ENCODE measurements at places on chromosomes 7 and 10.
A peak's percentile ranks its signal among the peaks of the same experiment; 100 is the strongest.

DNA sequence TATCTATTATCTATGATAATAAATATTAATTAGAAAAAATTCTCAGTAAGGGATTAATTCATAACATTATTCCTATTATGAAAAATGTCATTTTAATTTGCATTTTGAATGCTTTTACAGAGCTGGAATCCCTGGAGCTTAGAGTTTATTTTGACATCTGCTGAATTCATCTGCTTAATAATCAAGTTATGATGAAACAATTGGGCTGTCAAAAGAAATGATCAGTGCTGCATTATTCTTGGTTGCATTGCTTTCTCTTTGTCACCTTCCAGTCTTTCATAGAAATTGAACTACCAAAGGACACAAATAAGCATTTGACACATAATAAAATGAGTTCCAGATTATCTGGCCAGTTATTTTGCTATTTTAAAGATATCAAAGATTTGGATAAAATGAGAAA is 40.0 kb upstream of the MACC1 start:
- no peak for DNase-seq

- no peak for DNase-seq
These were observed 4.1 kb upstream of the CHN2 start for GRCh38 chr7:29190349-29191045.

GRCh38 chr7:71486856-71487628 is 355.1 kb downstream of the GALNT17 start:
- DNase-seq: no peak

GRCh38 chr10:127570036-127570435 is 20.9 kb downstream of the NPS start:
- DNase-seq: no peak

DNA sequence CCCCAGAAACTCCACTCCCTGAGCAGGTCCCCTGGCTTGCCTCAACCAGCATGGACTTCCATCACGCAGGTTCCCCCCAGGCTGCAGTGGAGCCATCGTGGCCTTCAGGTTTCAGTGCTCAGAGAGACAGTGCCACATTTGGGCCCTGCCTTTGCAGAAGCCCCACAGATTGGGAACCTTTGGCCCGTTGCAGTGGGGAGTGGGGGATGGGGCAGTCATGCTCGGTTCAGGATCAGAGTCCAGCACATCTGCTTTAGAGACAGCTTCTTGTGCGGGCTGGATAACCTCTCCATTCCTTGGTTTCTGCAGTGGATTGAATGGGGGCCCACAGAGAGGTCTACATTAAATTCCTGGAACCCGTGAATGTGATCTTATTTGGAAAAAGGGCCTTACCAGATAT is 183.9 kb downstream of the EBF3 start:
- DNase-seq: no peak

DNA sequence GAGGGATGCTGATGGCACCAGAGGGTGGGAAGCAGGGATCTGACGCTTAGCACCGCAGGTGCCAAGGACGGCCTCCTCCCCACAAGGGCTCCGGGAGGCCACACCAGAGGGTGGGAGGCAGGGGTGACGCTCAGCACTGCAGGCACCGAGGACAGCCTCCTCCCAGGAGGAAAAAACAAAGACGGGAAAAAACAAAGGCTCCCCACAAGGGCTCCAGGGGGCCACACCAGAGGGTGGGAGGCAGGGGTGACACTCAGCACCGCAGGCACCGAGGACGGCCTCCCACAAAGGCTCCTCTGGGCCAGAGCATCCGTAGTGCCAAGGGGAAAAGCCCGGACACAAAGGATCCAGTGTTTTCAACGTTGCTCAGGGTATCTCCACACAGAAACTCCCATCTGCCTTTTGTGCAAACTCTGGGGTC is 25.6 kb downstream of the DIP2C start:
- DNase-seq: no peak

- DNase-seq: no peak
These were observed 3.6 kb downstream of the PKD1L1 start for GRCh38 chr7:47944536-47945260.

DNA sequence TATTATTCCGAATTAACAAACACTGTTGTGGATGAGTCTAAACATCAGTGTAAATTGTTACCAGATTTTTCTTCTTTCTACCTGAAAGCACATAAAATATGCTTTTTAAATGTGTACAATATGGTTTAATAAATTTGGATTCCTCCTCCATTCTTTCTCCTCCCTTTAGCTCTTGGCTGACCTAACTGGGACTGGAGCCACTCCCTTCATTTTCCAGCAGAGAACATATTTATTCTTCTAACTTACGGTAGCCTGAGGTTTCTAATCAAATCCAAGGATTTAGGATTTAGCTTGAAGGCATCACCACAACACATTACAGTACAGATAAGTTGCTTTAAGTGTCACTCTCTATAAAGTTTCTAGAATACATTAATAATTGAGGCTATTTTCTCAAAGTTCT is 88.2 kb upstream of the SEMA3C start:
- no peak for DNase-seq

GRCh38 chr10:132834311-132834761 is 48.4 kb upstream of the NKX6-2 start:
- DNase-seq: no peak

DNA sequence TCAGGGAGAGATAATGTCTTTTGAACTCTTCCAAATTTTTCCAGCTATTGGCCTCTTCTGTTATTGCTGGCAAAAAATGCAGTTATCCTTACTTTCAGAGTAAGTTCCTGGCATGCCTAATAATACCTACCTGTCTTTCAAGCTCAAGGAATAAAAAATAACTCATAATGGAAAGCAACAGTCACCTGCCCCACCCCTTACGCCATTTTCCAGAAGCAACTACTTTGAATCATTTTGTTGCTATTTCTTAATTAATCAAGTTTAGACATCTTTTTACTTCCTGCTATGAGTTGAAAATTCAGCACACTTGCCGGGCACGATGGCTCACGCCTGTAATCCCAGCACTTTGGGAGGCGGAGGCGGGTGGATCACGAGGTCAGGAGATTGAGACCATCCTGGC is 23.0 kb upstream of the CDK13 start:
- DNase-seq: no peak

DNA sequence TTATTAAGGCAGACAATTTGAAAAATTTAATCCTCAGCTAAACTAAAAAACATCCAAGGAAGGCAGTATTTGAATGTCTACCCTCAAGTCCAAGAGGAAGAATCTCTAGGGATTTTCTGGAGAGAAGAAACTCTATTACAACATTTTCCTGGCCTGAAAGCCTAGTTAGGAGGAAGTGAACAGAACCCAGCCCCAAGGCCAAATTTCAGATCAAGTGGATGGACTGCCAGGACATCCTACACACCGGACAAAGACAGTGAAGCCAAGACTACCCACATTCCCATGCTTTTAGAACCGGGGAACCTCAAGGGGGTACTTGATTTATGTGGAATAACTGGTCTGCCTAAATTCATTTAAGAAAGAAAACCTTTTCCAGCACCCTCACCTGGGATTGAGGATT is 108.9 kb upstream of the MEOX2 start:
- no peak for DNase-seq

- no peak for DNase-seq
These were observed 196.2 kb upstream of the SMIM30 start for GRCh38 chr7:113314594-113314993.

DNA sequence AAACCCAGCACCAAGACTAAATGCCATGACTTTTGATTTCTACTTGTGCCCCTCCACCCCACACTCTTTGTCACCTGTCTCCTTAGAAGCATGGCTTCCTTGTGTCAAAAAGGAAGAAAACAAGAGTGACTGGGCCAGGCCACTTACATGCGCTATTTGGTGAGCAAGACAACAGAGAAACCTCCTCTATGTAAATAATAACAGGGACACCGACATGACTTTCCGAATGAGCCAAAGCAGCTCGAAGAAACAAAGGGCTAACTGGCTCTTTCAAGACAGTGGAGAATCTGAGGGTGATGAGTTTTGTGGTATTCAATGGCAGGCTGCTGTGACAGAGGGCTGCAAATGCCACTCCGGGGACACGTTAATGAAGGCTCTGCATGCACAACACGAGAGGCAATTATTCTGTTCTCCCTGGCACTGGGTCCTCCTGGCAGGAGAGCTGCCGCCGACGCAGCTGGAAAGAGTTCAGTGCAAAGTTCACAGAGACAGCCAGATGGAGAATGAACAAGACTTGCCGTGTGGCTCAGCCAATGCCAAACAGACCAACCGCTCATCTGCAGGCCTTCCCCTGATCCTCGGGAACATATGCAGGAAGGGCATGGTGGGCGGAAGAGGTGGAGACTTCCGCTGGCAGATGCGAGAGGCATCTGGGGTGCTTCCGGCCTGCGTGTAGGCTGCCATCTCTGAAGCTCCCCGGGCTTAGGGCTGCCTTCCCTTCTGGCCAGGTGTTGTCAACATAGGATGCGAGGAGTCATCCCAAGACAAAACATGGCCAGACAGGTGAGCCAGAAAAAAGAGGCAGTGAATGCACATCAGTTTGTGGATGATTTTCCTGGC is 59.1 kb upstream of the SMNDC1 start:
- no peak for DNase-seq

GRCh38 chr7:75623390-75624133 is 115.2 kb downstream of the HIP1 start:
- peak; percentile 35 for DNase-seq

DNA sequence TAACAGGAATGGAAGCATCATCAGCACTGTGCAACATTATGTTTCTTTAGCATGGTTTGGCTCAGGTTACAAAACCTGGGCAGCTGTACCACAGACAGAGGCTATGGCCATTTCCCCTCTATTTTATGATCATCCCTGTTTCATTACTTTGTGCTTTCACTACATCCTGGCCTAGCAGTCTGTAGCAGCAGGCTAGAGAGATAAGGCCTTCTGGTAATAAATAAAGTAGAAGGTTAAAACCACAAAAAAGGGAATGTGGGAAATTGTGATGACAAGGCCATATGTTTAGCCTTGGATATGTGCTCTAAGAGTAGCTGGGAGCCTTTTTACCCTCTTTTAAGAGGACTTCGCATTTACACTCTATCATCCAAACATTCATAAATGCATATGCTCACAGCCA is 266.2 kb upstream of the PHF14 start:
- no peak for DNase-seq

- no peak for DNase-seq
These were observed 125.1 kb upstream of the KCTD7 start for GRCh38 chr7:66503551-66504031.

GRCh38 chr10:108469940-108470339 is 1305.4 kb upstream of the SORCS1 start:
- DNase-seq: no peak

GRCh38 chr7:45072131-45073030 is 16.4 kb downstream of the NACAD start:
- no peak for DNase-seq

DNA sequence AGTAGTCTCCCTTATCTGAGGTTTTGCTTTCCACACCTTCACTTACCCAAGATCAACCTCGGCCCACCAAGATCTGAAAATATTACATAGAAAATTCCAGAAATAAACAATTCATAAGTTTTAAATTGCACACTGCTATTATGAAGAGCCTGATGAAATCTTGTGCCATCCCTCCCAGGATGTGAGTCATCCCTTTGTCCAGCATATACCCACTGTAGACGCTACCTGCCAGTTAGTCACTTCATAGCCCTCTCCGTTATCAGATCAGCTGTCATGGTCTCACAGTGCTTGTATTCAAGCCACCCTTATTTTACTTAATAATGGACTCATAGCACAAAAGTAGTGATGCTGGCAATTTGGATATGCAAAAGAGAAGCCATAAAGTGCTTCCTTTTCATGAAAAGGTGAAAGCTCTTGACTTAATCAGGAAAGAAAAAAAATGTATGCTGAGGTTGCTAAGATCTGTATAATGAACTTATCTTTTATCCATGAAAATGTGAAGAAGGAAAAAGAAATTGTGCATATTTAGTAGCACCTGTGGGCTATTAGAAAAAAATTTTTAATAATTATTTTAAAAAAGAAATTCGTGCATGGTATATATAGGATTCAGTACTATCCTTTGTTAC is 9.8 kb upstream of the MRPS16 start:
- no peak for DNase-seq

DNA sequence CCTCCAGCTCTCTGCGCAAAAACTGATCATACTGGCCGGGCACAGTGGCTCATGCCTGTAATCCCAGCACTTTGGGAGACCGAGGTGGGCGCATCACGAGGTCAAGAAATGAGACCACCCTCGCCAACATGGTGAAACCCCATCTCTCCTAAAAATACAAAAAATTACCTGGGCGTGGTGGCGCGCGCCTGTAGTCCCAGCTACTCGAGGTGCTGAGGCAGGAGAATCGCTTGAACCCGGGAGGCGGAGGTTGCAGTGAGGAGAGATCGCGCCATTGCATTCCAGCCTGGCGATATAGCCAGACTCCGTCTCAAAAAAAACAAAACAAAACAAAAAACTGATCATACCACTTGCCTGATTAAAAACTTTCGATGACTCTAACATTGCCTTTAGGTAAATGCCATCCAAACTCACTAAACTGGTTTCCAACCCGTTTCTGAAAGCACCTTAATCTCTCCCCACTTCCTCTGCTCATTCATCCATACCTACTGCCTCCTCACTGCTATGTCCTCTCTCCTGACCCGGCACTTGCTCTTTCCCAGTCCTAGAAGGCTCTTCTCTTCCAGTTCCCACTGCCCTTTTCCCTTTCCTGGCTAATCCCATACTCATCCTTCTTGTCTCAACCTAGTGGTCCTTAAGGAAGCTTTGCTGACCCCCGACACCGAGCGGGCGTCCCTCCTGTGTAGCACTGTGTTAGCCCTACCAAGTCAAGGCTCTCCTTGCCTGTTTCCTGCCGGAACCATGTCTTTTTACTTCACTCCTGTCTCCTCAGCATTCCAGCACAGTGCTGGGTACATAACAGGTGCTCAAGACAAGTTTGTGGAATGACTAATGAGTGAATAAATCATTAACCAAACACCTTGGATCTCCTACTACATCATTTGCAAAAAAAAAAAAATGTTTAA is 686 bp upstream of the MIOS start:
- DNase-seq: peak; percentile 35

- DNase-seq: no peak
These were observed 560 bp downstream of the GBF1 start for GRCh38 chr10:102245932-102246251.

- no peak for DNase-seq
These were observed 320.8 kb downstream of the PRPF18 start for GRCh38 chr10:13907570-13907969.

DNA sequence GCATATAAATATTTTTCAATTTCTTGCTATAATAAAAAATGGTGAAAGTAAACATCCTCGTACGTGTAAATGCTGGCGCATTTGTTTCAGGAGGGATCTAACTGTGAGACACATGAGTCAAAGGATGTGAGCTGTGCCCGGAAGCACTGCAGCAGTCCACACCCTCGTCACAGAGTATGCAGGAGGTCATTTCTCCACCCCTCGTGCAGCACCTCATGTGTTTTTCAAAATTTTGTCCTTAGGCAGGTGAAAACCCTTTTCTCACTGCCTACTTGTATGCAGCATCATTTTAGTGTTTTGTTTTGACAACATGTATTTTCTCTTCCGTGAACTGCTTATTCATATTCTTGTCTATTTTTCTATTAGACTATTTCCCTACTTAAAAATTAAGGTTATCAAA is 162.7 kb downstream of the AVL9 start:
- no peak for DNase-seq

- DNase-seq: no peak
These were observed 224.3 kb downstream of the MDFIC start for GRCh38 chr7:115146148-115146547.
